Kidney (tissue), 22 donors: ENCODE measurements at places on chromosomes 4 and X.

DNA sequence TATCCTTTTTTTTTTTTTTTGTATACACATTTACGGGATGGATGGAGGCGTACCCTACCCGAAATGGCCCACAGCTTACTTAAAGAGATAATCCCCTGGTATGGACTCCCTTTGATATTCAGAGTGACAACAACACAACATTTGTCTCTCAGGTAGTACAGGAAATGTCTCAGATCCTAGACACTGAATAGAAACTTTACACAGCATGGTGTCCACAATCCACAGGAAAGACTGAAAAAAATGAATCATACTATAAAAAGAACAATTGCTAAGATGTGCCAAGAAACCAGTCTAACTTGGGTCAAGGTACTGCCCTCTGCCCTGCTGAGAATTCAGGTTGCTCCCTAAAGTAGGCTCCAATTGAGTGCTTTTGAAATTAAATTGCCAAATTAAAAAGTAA lies 100.8 kb upstream of the LANCL3 start:
- no peak for DNase-seq

GRCh38 chrX:82695066-82695465 lies 813.0 kb upstream of the POU3F4 start:
- DNase-seq, result no peak

GRCh38 chrX:139881130-139881529 lies 51.7 kb downstream of the ATP11C start:
- no peak for DNase-seq

DNA sequence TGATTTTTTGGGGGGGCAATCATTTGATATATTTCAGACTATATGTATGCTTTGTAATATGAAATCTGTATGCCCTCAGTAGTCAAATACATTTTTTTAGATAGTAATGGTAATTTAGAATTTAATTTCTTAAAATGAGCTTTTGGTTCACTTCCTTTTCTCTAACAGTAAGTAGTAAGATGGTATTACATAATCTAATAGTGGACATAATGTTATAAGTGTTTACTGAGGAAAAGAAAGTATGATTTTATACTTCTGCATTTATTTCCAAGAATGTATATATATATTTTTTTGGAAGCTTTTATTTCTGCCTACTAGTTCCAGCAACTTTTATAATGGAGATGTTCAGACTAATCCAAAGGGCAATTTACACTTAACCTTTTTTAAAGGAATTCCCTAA lies 1450.7 kb upstream of the TENM3 start:
- no peak for DNase-seq

DNA sequence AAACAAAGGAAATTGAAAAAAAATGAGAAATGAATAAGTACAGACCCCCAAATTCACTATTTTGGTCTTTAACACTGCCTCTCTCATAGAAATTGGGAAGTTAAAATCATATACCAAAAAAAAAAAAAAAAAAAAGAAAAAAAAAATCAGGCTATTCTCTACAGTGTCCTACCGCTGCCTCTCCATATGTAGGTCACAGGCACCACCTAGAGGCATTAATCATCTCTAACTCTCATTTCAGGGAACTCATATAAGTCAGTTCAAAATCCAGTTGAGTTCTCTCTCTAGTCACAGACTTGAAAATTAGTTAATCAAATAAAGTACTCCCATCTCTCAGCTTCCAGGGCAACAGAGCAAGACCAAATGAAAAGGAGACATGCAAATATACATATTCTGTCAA lies 47.9 kb downstream of the COX18 start:
- DNase-seq, result no peak

- DNase-seq, result no peak
These were observed 14.1 kb upstream of the SYTL4 start for GRCh38 chrX:100745806-100746537.

DNA sequence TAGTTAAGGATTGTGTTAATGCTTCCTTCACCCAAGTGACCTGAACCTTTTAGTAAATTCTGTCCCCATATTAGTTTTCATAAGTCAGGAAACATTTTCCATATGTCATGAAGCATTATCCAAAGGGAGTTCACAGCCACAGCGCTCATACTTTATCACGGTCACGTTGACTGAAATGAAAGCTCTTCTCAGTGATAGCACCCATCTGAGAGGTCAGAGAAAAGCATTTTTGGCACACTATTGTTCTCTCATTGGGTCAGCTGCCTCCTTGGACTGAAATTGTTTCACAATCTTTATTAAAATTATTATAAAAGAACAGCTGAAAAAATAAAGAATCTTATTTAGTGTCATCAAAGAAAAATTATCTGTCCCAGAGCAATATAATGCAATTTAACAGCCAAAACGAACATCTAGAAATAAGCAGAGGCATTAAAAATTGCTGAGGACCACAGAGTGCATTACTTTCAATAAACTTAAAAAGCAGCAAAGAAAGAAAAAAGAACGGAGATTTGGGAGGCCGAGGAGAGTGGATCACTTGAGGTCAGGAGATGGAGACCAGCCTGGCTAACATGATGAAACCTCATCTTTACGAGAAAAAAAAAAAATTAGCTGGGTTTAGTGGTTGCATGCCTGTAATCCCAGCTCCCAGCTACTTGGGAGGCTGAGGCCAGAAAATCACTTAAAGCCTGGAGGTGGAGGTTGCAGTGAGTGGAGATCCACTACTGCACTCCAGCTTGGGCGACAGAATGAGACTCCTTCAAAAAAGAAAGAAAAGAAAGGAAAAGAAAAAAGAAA lies 680.8 kb upstream of the FAM241A start:
- DNase-seq, result no peak

GRCh38 chrX:11619441-11619840 lies 46.3 kb downstream of the ARHGAP6 start:
- DNase-seq, result no peak

GRCh38 chrX:14015941-14016340 lies 13.8 kb downstream of the GEMIN8 start:
- no peak for DNase-seq

DNA sequence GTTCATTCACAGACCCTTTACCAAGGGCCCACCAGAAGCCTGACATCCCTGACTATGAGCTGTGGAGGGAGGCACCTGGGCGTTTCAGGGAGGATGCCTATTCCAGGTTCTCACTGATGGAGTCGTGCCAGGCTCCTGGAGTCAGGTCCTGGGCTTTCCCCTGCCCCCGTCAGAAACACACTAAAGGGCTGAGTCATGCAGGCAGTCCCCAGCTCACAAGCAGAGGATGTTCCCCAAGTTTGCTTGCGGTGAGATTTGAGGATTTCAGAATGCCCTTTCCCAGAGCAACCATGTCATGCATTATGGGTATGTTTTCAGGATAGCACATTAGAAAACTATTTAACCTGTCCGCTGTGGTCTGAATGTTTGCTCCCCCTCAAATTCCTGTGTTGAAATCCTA lies 45.2 kb downstream of the FHDC1 start:
- DNase-seq, result no peak

GRCh38 chrX:154379569-154379951 lies 465 bp downstream of the EMD start:
- DNase-seq, result no peak

- DNase-seq, result no peak
These were observed 25.0 kb downstream of the AFF1 start for GRCh38 chr4:86959588-86960500.

GRCh38 chrX:124747295-124747694 lies 400.9 kb downstream of the SH2D1A start:
- no peak for DNase-seq

DNA sequence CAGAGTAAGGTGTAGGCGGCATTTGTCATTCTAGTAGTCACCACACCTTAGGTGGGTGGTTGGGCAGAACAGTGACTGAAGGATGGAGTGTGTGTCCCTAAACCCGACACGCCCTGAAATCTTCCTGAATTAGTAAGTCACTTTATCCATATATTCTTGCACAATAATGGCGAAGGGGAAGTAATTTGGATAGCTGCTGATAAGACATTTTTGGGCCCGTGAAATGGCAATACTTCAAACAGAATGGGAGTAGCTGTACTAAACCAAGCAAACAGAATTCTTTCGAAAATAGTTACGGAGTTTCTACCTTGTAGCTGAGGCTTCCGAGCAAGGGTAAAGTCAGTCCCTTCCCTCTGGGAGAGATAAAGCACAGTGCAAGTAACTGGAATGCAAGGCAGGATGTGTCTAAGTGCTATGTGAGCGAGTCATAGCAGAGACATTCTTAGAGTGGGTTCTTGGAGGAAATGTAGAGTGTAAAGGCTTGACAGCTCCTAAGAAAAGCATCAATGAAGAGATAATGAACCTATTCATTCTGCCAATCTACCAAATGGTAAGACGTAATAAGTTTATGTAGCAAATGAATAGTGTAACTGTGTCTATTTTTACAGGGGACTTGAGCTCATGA lies 72.8 kb downstream of the CLCN5 start:
- no peak for DNase-seq
